ENCODE measurements at places on chromosomes 6 and 20.

GRCh38 chr6:144215402-144215931 is 65.2 kb downstream of the STX11 start:
- no peak for DNase-seq

GRCh38 chr6:45577836-45578504 is 200.2 kb upstream of the SUPT3H start:
- DNase-seq = no peak

- DNase-seq = no peak
Observed at GRCh38 chr6:32149932-32150870, 1.5 kb downstream of the PRRT1 start.

DNA sequence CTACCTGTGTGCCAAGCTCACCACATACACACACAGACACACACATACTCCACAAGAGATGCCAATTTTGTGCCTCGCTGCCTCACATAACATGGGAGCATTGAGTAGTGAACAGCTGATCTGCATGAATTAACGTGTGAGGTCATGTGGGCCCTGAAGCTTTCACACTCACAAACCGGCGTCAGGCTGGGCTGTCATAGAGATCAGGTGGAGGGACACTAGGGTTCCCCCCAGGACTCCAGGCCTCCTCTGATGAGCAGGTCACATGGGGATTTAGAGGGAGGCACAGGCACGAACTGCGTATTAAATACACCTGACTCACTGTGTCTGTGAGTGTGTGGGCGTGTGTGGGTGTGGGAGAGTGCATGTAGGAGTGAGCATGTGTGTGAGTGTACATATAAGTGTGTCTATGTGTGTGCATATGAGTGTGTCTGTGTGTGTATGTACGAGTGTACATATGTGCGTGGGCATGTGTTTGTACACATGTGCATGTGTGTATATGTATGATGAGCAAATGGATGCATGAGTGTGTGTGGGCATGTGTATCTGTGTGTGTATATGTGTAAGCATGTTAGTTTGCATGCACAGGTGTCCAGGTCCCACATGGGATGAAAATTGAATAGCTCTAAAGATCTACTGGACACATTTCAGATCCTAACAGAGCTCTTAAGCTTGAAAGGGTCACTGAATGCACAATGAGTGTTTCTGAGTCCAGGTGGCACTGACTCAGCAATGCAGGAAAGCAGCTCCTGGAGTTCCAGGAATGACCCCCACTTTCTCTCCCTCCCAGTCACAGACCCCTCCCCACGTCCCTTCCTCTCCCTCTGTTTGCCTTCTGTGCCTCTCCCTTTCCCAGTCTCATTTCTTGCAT is 336.6 kb downstream of the PREX1 start:
- no peak for DNase-seq

DNA sequence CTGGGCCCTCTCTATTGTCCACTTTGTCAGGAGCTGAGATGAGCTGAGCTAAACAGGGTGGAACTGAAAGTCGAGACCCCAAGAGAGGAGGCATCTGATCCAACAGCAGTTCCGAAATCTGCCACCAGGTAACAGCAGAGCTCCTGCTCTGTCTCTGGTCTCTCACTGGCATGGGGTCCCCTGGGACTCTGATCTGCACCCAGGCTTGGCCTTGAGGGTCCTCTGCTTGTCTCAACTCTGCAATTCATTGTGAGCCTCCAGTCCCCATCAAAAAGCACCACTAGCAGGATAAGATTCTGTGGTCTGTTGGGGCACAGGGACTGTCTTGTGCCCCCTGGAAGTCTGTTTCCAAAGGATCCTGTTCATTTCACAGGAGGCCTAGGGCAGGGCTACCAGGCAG is 62.5 kb upstream of the TOP1 start:
- no peak for DNase-seq

GRCh38 chr6:18511211-18511610 is 124.1 kb downstream of the RNF144B start:
- no peak for DNase-seq

- DNase-seq = no peak
Observed at GRCh38 chr6:170030821-170031471, 259.9 kb downstream of the DLL1 start.
